ENCODE measurements at places on chromosomes 4 and X.

- DNase-seq, result no peak
Measured at GRCh38 chr4:183335369-183335940, 13.2 kb upstream of the CLDN24 start.

GRCh38 chr4:114607056-114607455 lies 8.4 kb downstream of the UGT8 start:
- DNase-seq, result no peak

GRCh38 chr4:166625018-166625637 lies 609.2 kb downstream of the SPOCK3 start:
- DNase-seq, result no peak

DNA sequence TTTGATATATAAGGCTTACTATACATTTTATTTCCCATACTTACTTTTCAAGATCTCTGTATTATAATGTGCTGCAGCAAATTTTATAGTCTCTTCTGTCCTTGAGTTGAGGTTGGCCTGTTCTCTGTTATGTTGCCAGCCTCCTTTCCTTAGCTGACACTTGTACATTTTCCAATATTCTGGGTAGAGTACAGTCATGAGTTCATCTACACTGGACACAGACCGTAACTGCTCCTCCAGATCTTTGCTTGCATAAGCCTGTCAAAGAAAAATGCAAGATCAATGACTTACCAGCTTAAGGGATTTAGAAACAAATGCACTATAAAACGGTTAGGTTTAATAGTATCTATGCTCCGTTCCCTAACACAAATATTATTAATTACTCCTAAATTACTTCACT lies 63.2 kb downstream of the VEGFC start:
- DNase-seq, result no peak

- DNase-seq, result no peak
Measured at GRCh38 chrX:49129427-49129826, 5.9 kb upstream of the GPKOW start.

DNA sequence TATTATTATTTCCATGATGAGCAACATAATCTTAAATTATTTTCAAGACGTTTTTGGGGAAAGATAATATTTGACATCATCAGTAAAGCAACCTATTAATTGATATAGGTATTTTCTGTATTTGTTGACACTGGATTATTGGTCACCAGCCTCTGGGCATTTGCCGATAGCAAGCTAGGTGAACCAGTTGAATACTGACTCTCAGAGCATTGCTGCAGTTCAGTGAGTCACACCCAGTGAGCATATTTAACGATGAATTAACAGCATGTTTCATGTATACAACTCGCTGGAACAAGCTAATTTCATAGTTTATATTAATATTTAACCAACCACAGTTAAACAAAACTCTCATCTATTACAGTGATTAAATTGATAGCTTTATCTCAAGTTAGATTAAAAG lies 1006.0 kb upstream of the DIAPH2 start:
- DNase-seq, result no peak

- no peak for DNase-seq
Measured at GRCh38 chr4:101005659-101006058, 341.7 kb downstream of the PPP3CA start.

DNA sequence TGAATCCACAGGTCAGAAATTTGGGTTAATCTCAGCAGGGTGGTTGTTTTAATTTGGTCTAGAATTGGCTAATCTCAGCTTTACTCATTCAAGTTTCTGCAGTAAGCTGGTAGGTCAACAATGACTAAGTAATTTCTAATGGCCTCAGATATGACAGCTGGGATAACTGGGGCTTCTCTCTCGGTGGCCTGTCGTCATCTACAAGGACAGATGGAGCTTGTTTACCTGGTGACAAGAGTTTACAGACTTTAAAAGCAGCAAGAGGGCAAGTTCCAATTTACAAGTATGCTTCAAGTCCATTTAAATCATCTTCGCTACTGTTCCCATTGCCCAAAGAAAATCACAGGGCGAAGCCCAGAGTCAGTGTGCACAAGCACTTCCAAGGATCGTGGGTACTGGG lies 453.9 kb downstream of the PDHA2 start:
- no peak for DNase-seq

DNA sequence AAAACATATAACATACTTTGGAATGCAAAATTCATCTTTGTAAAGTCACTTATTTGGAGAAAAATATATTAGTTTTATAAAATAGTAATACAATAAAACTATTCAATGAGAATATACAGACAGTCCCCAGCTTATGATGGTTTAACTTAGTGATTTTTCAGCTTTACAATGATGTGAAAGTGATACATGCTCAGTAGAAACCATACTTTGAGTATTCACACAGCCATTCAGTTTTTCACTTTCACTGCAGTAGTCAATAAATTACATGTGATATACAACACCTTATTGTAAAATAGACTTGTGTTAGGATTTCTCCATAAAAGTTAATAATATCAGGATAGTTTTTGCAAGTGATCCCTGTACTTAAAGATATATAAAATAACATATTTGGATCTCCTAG lies 436.0 kb downstream of the CENPC start:
- DNase-seq, result no peak

DNA sequence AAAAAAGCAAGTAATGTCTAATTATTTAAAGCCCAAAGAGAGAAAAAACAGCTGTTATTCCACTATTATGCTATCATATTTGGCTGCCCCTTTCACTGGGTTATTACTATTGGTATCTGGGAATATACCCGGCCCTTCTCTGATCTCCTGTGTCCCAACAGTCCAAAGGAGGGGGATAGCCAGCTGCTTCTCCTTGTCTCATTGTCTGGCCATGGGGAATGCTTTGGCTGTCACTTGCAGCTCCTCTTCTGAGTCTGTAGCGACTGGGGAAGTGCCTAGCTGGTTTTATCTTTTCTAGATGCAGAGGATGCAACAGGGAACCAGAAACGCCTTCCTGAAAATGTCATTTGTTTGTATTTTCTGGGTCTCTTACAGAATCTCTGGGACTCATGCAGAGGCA lies 33.9 kb downstream of the MGARP start:
- no peak for DNase-seq

DNA sequence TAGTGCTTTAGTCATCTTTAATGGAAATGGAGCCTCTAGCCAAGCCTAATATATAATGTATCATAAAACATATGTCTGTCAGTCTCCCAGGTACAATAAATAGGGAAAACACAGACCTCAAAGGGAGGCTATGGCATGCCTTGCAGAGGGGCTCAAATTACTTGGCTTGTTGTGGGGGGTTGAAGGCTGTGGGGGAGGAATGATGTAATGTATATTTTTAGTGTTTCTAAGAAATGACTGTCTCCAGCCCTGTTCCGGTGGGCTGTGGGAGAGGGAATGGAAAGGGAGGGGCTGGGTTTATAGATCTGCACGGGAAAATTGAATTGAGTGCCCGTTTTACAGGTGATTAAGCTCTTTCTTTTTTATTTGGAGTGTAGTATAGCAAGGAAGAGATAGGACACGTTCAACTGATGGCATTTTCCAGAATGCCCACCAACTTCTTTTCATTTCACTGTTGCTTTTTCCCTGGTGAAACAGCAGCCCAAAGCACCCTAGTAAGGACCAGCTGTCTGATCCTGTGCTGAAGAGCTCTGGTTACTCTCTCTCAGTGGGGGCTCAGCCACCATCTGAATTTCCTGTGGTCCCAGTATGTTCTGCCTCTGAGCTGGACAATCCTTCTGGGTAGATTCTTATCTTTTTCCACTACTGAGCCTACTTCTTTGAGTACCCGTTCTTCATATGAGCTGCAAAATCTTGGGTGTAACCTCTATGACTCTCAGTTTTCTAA lies 220.7 kb upstream of the CASK start:
- no peak for DNase-seq

GRCh38 chr4:155505321-155505720 lies 128.6 kb upstream of the MAP9 start:
- no peak for DNase-seq

DNA sequence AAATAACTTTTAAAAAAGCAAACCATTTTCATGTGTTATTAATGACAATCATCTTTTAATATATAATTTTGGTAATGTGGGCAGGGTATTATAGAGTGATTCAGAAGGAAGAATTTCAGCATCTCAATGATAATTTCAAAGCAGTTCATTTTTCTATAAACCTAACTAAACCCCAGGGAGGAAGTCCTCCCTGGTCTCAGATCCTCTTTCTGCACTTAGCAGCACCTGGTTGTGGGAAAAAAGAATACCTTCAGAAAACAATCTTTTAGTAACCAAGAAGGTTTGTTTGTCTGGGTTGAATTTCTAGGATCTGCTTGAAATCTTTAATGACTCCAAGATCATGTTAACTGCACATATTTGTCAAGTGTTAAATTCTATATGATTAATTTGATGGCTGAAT lies 29.9 kb downstream of the DKK2 start:
- no peak for DNase-seq

DNA sequence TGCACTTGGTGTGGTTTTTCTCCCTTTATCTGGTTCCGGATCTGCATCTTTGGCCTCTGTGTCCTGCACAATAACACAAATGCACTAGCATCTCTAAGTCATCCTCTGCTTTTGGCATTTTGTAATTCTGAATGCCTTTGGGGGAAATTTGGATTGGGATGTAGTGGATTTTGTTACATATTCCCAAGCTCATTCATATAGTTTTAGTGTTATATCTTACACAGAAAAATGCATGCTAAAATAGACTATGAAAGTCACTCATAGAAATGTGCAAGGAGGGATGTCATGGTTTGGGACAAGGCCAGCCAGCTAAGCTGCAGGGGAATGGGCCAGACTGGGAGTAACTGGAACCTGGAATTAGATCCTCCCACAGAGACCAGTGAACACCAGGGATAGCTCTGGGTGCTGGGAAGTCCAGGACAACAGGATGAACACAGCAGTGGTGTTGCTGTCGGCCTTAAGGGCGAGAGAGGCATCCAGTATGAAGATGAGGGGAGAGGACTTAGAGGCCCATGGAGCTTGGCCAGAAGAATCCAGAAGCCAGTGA lies 20.1 kb downstream of the ENPP6 start:
- no peak for DNase-seq

All from stimulated activated naive CD8-positive, alpha-beta T cell treated with anti-CD3 and anti-CD28 coated beads, Interleukin-15, Interleukin-2, amounts not matched to agents 100 U/mL and 50 U/mL, for 24 hours (primary cell).